ENCODE measurements at places on chromosomes 1 and 21. TPM values are rescaled to one million over a fixed set of nuclear protein-coding genes. Genes with fewer than 3 reads are reported as not detected.

DNA sequence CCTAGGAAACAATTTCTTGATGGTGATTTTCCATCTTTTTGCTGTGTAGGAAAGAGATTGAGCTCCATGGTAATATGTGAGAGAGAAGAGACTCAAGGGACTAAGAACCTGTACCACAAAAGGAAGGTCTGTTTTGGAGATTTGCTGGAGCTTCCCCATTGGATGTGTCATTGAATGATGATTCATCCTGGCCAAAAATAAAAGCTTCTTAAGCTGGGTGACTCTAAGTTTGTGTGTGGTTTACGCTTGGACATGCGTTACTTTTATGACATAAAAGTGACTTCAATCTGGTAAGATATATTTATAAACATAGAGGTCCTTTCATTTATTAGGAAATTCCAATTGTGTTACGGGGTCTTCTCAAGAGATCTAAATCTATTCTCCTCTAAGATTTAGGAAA is 17.4 kb upstream of the IL19 start:
- no peak for DNase-seq

- no peak for DNase-seq
Observed at GRCh38 chr1:146051452-146051851, 29.9 kb upstream of the HJV start.

DNA sequence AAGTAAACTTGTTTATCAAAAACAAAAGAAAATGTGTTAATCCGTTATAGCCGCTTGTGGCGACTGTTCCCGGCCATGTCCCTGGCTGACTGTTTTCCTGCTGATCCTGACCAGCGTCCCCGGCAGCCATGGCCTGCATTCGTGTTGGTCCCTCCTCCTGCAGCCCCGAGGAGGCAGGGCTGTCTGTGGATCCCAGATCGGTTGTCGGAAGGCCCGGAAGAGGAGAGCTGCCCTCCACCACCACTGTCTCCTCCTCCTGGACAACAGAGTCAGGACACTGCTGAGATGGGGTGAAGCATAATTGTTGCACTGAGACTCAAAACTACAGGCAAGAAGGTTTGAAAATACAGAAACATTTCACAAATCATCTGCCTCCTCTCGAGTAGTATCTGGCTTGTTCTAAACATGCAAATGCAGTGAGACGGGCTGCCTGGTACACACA is 3.6 kb upstream of the MXRA8 start:
- DNase-seq: no peak

DNA sequence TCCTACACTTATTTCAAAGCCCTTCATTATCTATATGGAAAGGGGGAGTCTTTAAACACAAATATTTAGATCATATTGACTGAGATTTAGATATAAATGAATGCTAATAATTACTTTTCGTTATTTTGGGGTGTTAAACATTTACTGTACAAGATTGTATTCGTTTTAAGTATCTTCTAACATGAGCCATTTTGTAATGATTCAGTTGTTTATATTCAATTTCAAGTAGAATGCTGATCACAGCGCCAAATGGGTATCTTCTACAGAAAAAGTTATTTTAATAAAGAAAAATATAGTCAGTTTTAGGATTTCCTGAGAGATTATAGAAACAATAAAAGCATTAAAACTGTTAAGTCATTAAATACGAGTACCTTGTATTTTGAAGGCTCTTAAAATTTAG is 104.5 kb upstream of the HNRNPU start:
- DNase-seq: no peak

DNA sequence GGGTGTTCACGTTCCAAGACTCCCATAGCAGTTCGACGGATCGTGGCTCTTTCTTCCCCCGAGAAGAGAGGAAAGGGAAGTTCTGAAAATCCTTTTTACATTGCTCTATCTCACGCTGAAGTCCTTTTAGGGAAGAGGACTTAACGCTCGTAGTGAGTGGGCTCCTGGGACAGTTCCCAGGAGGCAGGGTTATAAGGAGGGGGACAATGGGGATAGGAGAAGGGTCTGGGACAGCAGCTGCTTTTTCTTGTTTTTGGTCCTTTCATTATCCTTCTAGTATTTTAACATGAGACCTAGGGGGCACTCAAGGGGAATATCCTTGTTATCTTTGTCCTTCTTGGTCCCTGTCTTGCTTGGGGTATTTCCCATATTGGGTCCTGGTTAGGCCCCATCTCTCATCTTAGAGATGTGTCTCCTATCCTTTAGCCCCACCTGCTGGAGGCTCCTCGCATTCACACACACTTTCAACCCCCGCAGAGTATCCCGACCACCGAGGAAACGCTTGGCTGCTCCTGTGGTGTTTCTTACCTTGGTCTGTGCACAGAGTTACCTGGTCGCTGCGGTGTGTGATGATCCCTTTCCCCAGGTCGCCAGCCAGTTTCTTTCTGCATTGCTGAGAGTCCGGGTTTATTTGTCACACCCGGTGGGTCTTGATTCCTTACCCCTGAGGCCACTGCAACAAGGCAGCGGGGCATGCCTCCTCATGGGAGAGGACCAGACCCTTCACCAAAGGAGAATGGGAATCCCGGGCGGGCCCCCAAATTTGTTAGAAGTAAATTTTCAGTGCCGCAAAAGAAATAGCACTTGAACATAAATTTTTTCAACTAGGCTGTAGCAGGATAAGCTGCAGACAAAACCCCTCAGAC is 29.7 kb downstream of the SCCPDH start:
- DNase-seq: no peak

DNA sequence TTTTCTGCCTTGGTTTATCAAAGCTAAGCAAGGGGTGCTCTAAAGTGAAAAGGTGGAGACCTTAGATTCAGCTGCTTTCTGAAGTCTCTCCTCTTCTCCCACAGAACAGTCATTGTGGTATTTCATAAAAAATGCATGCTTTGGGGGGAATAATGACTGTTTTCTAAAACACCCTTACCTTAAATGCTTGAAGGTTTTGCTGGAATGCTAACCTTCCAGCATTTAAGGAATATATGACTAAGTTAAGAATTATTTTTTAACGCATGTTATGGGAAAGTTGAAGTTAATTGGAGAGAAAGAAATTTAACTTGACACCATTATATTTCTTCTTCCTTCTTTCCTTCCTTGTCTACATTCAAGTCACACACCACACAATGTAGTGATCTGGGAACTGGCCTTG is 162.5 kb downstream of the ROR1 start:
- no peak for DNase-seq

DNA sequence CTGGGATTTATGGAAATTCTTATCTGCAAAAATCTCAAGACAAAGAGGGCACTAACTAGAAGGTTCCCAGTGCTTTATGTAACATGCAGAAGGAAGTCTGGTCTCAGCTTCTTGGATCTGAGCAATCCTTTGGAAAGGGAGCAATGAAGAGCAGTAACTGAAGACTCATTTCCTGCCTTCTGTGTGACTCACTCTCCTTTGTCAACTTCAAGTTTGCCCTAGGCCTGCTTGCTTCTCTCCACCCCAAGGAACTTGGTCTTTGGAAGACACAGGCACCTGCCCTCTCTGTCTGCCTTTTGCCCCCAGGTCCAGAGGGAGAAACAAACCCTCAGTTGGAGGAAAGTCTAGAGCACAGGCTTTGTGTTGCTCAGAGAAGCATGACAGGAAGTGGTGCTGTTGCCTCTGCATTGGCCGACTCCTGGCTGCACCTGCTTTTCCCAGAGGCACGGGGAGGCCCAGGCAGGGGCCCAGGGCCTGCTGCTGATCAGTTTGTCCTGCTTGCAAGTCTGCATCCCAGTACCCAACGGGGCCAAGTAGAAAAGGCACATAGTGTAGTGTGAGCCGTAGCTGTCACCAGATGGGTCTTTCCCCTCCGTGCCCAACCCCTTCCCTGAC is 137.2 kb downstream of the DHRS3 start:
- DNase-seq: no peak

DNA sequence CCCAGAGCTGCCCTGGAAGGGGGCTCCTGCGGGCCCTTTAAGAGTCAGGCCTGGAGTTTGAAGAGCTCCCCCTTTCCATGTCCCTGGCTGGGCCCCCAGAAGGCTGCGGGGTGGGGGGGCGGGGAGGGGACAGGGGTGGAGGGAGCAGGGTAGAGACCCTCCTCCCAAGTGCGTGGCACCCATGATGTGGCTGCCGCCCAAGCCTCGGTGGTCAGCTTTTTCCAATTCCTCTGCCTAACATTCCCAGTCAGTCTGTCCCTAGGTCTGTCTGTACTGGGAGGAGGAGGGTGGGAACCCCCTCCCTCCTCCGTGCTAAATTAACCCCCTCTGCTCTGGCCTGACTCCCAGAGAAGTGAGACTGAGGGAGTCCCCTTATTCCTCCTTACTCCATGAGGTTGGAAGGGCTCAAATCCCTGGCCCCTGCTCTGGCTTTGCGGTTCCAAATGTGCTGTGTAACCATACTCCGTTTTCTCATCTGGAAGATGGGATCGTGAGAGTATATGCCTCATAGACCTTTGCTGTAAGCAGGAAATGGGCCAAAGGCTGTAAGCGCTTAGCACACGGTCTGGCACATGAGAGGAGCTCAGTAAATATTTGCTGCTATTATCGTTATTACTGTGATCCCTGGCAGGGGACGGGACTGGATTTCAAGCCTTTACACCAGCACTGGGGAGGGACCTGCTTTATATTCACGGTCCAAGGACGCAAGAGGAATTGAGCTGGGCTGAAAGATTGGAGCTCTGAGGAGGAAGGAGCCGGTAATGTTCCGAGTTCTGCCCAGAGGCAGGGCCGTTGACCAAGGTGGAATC is 658 bp upstream of the COL16A1 start:
- no peak for DNase-seq

The KIF17 gene
- not detected for total RNA-seq

The PGLYRP4 gene
- total RNA-seq: 15.1 TPM

The NTMT2 gene
- not detected for total RNA-seq

The NTPCR gene
- total RNA-seq: 21.0 TPM

The AMY2A gene
- not detected for total RNA-seq

All from esophagus squamous epithelium (tissue), 5 donors.